Fibroblast of skin of left quadriceps (primary cell): ENCODE measurements at places on chromosomes 2 and 18.
A peak's percentile ranks its signal among the peaks of the same experiment; 100 is the strongest.

DNA sequence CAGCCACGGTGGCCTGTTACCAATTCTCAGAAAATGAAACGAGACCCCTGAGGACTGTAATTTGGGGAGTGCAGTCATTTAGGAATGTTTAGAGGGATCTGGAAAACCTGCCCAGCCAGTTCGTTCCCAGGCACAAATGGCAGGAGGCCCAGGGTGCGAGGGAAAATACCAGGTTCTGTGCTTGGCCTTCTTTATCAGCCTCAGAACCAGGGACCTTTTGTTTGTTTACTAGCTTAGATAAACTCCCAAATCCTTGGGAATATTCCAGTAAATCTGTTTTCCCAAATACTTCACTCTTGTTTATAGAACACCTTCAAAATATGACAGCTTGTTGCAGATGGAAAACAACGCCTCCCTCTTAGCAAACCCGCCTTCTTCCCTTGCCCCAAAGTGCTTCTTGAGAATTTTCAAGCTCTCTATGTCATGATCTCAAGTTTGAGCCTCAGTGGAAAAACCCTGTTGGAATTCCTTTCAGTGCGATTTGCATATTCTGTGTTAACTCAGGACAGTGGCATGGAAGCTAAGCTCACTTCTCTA is 400.3 kb upstream of the SMIM21 start:
- no peak for DNase-seq

GRCh38 chr2:221088506-221088905 is 483.6 kb downstream of the EPHA4 start:
- DNase-seq = no peak

- DNase-seq = no peak
Measured at GRCh38 chr2:45789317-45789716, 137.8 kb downstream of the PRKCE start.

DNA sequence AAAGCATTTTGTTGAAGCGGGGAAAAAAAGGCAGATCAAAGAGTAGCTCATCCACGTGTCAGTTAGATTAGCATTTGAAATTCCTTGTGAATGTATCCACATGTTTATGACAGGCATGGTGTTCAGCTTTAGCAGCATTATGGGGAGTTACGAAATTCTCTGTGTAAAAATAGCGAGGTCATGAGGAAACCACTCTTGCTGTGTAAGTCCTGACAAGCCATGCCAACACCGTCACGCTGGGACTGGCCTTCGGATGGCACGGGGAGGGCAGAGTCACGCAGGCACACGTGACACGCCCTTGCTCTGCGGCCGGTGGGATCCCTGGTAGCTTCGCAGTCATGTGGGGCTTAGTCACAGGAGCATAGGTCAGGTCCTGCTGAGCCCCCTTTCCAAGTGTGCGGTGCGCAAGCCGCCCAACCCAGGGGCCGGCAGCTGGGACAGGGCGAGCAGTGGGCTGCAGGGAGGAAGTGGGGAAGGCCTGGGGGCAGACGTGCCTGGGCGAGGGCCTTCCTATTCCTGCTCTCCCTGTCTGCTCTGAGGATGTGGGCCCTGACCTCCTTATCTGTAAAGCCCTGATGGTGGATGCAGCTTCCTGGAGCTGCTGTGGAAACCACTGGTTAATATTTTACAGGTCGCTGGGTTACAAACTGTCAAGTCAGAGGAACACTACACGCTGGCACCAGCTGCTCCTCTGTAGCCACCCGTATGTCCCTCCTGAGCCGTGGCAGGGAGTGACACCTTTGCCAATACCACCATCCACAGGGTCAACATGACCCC is 18.0 kb downstream of the MBP start:
- peak; percentile 67 for DNase-seq

DNA sequence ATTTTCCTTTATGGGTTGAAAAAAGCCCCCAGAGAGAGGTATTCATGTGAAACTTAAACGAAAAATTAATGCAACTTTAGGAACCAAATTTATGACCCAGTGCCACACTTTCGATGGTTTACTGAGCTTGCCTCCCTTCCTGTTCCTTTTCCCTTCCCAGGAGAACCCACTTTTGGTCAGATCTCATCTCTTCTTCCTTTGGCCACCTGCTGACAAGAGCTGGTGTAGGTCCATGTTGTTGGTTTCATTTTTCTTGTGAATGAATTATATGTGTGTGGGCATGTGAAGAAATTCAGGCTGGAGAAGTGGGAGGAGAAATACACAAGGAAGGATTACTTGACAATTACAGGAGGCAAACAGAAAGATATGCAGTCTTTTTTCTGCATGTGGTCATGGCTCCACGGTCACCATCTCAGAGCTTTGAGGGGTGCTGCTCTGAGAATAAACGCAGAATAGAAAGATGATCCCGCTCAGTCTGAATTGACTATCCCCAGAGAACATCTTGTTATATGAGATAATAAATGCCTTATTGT is 111.3 kb upstream of the TCF4 start:
- DNase-seq = no peak

DNA sequence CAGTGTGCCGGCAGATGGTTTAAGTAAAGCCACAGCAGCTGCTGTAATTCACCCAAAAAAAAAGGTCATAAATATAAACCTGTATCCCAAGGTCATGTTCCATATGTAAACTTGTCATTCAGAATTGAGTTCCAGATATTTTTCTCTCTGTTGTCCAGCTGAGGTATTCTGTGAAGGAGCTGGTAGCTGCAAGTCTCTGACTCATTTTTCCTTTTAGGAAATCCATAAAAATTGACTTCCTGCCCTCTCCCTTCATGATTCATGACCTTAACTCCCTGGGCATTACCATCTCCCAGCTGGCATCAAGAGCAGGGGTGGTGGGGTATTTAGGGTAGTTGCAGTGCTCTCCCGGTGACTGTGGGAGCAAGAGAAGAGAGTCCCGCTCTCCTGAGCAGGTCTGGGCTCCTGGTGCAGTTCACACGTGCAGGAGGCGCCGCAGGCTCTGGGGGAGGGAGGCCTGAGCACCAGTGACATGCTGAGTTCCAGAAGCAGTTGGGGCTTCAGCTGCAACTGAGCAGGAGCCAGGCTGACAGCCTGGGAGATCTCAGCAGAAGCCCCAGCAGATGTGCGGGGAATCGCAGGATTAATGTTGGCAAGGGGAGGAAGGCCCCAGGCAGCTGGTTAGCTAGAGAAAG is 192.6 kb downstream of the MGAT5 start:
- DNase-seq = no peak
